ENCODE measurements at places on chromosomes 2 and 18.

DNA sequence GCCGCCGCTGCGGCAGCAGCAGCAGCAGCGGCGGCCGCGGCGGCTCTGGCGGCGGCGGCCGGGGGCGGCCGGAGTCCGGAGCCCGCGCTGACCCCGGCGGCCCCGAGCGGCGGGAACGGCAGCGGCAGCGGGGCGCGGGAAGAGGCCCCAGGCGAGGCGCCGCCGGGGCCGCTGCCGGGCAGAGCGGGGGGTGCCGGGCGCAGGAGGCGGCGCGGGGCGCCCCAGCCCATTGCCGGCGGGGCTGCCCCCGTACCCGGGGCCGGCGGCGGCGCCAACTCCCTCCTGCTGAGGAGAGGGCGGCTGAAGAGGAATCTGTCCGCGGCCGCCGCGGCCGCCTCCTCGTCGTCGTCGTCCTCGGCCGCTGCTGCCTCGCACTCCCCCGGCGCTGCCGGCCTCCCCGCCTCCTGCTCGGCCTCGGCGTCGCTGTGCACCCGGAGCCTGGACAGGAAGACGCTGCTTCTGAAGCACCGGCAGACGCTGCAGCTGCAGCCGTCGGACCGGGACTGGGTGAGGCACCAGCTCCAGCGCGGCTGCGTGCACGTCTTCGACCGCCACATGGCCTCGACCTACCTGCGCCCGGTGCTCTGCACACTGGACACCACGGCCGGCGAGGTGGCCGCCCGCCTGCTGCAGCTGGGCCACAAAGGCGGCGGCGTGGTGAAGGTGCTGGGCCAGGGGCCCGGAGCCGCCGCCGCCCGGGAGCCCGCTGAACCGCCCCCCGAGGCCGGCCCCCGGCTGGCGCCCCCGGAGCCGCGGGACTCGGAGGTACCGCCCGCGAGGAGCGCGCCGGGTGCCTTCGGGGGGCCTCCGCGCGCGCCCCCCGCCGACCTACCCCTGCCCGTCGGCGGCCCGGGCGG, 646 bp downstream of the PHLPP1 start:
- peak; percentile 72 for DNase-seq

- DNase-seq, result no peak
These were observed 111.8 kb upstream of the GAREM1 start for GRCh38 chr18:32582455-32582854.

DNA sequence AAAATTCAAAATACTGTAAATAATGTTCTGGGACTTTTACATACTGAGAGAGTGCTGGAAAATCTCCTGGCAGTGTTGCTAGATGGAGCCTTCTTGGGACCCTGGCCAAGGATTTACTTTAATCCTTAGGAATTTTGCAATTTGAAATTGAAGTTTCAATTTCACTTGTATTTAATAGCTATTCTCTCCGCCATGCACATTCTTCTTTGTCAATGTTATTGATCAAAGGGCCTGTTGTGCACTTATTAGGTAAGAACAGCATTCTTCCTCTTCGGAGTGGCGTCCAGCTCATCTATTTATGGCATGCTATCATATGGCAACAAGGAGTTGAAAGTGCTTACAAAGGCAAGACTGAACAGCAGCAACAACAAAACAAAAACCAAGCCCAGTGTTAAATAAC, 40.1 kb upstream of the SOS1 start:
- DNase-seq, result peak; percentile 84

GRCh38 chr18:49845629-49846360, 32.5 kb upstream of the ACAA2 start:
- peak; percentile 75 for DNase-seq

DNA sequence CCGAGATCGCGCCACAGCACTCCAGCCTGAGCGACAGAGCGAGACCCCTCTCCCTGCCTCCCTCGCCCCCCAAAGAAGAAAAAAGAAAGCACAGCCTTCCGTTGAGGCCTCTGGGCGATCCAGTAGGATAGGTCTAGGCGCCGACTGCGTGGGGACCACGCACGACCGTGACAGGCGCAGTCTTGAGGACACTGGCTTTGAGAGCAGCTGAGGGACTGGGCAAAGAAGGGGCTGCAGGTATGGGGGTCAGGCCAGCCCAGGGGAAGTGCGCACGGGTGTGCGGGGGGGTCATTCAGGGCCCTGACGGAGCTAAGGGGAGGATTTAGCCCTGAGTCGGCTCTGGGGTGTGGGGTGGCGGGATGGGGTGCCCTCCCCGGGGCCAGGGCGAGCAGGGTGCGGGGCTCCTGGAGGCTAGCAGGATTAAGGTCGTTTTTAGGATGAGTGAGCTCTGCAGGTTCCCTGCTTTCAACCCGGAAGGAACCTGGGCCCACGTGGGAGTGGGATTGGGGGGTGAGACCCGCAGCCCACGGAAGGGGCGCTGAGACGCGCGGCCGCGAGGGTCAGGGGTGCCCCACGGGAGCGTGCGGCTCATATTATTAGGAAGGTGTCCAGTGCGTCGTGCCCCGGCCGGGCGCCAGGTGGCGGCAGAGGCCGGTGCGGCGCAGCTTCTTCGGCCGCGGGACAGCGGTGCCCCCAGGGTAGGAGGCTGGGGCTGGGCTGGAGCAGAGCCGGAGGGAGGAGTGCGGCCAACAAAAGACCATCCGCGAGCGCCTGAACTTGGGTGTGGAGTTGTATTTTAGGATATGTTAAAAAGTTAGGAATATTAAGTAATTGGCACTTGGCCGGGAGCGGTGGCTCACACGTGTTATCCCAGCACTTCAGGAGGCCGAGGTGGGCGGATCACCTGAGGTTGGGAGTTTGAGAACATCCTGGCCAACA, 20.5 kb upstream of the ZNF236 start:
- peak; percentile 54 for DNase-seq

DNA sequence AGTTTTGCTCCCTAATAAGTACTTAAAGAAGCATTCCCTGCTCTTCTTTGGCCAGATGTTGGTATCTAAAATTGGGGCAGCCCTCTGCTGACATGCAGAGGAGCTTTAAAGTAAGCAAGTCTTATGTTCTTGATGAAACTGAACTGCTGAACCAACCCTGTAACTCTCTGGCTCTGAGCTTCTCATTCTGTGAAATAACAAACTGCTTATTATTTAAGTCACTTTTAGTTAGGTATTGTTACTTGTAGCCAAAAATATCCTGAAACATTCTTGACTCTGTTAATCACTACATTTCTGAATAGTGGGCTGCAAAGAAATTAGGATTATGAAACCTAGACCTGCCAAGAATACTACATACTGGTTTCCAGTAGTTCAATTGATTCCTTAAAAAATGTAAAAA, 15.5 kb downstream of the PPP3R1 start:
- no peak for DNase-seq

DNA sequence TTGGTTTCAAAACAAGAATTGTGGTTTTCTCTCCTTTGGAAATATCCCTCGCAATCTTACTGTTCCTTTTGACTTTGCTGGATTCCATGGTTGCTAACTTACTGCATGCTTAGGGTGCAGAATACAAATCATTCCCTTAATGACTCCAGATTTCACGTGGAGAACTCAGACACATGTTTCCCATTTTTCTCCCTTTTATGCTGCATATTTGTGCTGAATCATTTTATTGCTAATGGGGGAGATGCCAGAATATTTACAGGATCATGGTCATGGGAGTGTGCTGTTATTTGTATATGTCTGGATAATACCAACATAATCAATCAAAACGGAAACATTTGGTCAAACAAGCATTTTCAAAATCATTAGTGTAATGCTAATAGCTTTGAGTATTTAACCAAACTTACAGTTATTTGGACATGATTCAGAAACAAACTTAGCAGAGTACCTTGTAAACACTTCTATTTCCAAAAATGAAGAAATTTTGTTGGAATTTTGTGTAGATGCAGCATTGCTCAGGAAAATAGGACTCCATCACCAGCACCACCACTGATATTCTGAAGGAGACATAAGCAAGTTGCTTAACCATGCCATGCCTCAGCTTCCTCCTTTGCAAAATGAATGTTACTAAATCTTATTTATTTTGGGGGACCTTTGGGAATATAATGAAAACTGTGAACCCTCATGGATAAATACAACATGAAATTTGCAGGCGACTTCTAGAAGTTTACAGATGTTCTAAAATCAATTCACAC, 122.5 kb upstream of the RND3 start:
- peak; percentile 88 for DNase-seq

DNA sequence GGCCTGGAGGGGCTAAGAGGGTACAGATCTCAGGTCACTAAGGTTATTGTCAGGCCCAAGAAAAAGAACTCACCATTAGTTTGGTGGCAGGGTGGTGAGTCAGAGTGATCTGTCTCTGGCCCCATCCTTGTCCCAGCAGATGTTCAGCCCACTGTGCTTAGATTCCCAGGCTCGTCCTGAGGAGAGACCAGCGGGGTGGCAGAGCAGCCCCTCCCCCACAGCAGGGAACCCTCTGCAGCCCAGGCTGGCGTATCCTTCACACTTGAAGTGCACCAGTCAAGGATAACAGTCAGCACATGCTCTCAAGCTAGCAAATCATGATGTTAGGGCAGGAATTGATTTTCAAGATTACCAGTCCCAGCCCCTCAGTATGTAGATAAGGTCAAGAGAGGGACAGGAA, 43.1 kb downstream of the TMEM185B start:
- no peak for DNase-seq

- DNase-seq, result no peak
These were observed 359 bp downstream of the TGFBRAP1 start for GRCh38 chr2:105329197-105329554.

GRCh38 chr2:15042801-15043217, 410.3 kb downstream of the LRATD1 start:
- peak; percentile 19 for DNase-seq

DNA sequence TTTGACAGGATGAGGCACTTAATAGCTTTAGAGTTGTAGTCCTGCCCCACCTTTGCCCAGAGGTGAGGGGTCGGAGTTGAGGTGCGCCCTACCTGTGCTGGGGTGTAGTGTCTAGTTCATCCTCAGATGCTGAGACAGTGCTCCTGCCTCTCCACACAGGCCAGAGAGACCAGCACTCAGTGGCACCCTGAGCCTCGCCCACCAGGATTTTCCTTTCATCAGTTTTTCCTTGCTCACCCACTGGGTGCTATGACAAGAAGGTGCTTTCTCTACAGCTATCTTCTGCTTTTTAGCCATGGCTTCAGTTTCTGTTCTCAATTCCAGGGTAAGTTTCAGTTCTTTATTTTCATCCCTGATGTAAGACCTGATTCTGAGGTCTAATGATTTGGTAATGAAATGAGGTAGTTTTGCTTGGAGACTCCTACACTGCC, 16.8 kb upstream of the TMEM131 start:
- peak; percentile 75 for DNase-seq

DNA sequence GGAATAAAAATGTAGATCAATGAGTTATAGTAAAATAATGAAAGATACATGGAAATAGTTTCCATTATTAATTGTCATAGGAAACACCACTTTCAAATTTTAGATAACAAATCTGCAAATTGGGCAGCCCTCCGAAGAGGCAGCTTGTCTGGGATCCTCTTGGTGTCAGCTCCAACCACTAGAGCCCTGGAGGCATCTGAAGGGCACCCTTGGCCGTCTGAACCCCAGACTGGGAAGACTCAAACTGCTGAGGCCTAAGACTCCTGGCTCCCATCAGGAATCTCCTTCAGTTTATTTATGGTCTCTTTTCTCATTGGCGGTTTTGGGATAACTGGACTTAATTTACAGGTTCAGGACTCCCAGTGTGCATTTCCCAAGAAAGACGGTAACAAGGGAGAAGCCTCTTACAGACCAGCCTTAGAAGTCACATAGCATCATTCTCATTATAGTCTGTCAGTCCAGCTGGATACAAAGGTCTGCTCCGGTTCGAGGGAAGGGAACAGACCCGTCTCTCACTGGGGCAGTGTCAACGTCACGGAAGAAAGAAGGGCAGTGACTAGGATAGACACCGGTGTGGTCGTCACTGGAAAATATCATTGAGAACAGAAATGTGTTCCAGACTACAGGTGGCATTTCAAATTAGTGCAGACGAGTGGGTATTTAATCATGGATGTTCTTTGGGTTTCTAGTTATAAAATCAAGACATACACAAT, 390.7 kb upstream of the NETO1 start:
- no peak for DNase-seq

GRCh38 chr2:197890168-197890567, 85.8 kb downstream of the PLCL1 start:
- DNase-seq, result peak; percentile 58

DNA sequence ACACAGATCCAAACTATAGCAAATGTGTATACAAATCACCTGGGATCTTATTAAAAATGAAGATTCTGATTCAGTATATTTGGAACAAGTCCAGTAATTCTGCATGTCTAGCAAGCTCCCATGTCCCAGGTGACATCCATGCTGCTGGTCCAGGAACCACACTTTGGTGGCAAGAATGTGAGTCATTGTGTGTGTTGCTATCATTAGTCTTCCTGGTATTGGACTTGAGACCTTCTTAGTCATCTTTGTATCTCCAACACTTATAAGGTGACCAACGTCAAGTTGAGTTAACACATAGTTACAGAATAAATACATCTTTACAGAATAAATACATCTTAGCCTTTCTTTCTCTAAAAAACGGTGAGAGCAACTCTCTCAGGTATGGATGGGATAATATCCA, 107.9 kb upstream of the NDUFV2 start:
- no peak for DNase-seq

GRCh38 chr2:10601866-10602566, 87.8 kb downstream of the NOL10 start:
- DNase-seq, result peak; percentile 27

DNA sequence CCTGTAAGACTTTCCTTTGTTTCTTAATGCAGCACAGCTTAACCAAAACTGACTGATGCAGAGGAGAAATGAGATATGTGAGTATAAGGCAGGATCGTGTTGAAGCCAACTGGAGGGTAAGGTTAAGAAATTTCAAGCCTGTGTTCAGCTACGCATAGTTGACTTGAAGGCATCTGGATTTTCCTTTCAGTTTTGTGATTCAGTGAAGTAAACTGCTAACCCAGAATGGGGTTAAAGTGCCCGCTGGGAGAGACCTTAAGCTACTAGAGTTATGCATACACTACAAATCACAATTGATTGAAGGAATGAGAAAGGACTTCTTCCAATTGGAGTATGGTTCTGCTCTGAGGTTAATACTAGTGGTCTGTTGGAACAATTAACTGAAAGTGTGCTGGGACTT, 22.6 kb downstream of the THSD7B start:
- DNase-seq, result no peak

GRCh38 chr2:177881008-177881747, 191.4 kb downstream of the PDE11A start:
- no peak for DNase-seq

DNA sequence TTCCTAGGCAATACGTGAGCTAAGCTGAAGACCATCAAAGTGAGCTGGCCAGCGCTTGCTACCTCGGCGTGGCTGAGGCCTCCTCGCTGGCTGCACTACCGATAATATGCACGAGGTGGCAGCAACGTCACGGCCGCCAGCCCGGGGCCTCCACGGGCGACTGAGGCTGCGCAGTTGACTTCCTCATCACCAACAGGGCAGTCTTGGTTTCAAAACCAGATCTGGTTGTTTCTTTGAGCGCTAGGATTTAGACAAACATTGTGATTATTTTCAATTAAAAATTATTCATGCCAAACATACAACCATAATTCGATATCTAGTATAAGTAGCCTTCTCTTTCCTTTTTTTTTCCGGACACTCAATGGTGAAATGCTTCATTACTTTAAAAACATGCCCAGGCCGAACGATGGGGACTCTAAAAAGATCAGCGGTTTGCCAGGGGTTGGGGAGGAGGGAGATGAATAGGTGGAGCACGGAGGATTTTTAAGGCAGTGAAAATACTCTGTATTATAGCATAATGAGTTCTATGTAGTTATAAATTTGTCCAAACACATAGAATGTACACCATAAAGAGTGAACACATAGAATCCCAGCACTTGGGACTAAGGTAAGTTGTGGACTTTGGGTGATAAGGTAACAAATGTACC, 52.0 kb downstream of the CYBRD1 start:
- peak; percentile 76 for DNase-seq

- DNase-seq, result peak; percentile 67
These were observed 42.6 kb downstream of the CMPK2 start for GRCh38 chr2:6823111-6823510.

- DNase-seq, result no peak
These were observed 258.5 kb upstream of the DDX18 start for GRCh38 chr2:117555965-117556364.

Measured in muscle of leg (tissue), 16 donors.